ENCODE measurements at places on chromosomes 13 and 19.

- peak; percentile 52 for DNase-seq
Observed at GRCh38 chr19:49746206-49746958, 16.7 kb downstream of the TSKS start.

- no peak for DNase-seq
Observed at GRCh38 chr13:110237875-110238817, 68.8 kb downstream of the COL4A1 start.

DNA sequence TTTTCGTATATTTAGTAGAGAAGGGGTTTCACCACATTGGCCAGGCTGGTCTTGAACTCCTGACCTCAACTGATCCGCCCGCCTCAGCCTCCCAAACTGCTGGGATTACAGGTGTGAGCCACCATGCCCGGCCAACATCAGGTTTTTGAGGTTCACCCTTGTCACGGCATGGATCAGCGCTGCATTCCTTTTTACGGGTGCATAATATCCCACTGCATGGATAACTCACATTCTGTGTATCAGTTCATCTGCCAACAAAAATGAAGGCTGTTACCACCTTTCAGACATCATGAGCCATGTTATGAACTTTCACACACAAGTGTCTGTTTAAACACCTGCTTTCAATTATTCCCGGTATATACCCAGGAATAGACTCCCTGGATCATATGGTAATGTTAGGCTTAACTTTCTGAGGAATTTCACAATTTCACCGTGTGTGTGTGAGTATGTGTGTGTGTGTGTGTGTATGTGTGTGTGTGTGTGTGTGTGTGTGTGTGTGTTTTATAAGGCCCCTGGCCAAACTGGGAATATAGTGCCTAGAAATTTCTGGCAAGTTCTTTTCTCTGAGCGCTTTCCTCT, 52.2 kb downstream of the AP1M1 start:
- DNase-seq, result no peak

GRCh38 chr13:113816254-113816929, 47.5 kb downstream of the GAS6 start:
- DNase-seq, result no peak

DNA sequence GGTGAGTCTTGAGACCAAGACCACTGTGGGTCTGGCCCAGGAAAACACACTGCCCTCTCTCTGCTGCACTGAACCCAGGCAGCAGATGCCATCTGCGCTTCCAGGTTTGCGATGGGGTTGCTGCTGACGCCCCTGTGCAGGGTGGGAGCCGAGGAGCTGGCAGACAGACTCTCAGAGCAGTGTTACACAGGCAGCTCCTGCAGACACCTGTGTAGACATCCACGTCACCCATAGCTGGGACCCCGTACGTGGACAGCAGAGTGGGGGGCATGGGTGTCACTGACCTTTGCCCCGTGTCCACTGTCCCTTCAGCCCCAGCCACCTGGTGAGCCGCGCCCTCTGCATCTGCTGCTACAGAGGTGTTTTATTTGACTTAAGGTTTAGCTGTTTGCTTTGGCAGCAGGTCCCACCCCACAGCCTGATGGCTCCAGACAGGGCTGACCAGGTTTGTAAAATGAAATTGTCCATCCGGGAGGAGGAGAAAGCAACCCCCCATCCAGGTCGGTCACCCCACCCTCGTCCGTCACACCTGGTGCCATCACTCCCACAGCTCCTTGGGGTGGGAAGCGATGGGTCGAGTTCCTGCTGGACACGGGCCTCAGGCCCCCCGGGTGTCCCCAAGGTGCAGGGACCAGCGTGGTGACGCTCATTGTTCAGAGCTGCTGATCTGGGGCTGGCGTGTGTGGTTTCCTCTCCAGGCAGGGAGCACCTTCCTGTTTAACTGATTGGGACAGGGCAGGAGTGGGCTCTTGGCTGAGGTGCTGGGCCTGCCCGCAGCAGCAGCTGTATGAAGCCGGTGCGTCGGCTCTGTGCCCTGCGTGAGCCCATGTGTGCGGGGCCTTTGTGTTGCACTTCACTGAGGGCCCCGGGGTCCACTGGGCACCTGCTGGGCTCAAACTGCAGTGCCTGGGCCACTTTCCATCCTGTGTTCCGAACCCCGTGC, 28.4 kb downstream of the MCF2L start:
- no peak for DNase-seq

DNA sequence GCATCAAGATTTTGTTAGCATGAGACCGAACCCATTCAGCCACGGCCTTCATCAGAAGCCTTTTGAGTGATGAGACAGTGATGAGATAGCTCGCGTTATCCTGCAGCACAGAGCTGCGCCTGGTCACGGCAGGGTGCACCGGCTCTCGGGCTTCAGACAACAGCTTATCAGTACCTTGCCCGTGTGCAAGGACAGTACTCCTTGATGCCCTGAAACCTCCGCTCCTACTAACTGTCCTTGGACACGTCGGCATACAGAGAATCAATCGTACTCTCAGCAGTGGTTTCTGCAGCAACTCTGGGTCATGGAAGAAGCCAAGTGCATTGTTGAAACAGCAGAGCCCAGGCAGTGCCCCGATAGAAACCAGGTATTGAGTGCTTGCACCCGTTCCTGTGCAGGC, 40.7 kb downstream of the IRS2 start:
- DNase-seq, result no peak

GRCh38 chr19:4375164-4376027, 25.0 kb downstream of the SH3GL1 start:
- no peak for DNase-seq

DNA sequence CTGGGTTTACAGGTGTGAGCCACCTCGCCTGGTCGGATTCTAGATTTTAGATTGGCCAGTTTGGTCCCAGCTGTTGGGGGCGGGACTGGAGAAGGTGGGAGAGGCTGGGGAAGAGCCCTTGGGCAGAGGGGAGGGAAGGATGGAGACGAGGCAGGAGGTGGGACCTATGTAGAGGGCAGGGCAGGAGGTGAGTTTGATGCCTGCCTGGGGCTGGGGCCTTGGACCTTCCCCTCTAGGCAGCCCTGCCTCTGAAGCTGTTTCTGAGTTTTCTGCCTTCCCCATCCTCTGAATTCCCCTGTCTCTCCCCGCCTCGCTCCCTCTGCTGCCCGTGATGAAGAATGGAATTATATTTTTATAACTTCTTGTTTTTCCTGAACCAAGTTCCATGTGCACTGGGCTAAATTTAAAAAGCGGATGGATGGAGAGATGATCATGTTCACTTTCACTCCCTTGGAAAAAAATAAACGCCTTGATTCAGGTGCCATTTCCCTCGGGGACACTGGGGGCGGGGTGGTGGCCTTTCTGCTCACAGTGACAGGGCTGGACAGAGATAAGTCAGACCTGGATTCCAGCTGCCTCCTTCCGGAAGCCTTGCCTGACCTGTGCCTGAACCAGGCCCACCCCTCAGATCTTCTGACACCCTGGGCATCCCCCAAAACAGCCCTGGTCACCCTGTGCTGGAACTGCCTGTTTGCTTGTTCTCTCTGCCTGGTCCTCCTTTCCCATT, 16.5 kb upstream of the TNFAIP8L1 start:
- no peak for DNase-seq

DNA sequence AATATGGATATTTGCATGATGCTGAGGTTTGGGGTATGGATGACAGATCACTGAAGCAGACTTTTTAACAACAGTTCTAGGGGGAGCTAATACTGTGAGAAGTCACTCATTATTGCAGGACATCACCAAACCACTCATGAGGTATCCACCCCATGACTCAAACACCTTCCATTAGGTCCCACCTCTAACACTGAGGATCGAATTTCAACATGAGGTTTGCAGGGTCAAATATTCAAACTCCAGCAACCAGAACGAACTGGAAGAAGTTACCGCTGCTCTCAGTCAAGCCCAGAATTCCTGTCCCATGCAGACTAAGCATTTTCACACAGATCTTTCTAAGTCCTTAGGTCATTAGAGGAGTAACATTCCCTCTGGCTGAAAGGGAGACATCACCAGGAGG, 758.9 kb downstream of the UQCRFS1 start:
- no peak for DNase-seq

DNA sequence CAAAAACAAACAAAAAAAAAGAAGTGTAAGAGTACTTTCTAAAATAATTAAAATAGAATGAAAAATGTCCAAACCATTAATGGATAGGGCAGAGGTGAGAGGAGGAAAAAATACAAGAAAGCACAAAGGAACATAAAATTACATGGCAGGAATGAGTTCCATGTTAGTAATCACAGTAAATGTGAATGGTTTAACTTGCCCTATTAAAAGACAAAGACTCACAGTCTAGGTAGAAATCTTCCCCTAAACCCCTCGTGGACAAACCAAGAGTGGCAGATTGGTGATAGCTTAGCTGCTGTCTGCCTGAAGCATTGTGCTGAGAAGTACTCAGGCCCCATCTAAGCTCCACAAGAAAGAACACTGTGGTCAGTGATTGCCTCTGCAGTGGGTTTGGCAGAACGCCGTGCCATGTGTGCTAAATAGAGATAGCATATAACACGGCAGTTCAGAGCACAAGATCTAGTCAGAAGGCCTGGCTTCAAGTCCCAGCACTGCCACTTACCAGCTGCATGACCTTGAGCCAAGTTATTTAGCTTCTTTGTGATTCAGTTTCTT, 103.5 kb downstream of the DPF1 start:
- DNase-seq, result no peak

GRCh38 chr19:13334801-13335481, 171.3 kb downstream of the CACNA1A start:
- no peak for DNase-seq

DNA sequence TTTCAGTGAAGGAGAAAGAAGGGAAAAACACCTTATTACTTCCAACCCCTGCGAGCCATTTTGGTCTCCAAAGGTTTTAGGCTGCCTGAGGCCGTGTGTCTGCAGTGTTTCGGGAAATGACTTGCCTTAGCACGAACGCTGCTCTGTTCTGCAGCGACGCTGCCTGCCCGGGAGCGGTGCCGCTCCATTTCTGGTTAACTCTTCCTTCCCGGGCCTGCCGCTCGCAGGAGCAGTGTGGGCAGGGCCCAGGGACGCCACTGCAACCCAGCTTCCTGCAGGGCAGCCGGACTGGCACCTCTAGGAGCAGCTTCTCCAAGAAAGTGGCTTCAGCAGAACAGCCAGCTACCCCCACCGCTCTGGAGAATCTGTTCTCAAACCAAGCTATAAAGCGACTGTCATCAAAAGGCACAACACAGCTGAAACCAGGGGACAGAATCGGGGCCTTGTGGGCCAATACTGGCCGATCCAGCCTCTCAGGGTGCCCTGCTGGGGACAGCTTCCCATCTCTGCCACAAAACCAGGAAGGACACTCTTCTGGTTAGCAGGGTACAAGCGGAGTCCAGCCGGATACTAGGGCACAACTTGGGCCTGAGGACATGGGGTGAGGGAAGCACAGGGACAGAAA, 72.2 kb downstream of the KCTD15 start:
- DNase-seq, result no peak

All from stimulated activated CD4-positive, alpha-beta T cell treated with anti-CD3 and anti-CD28 coated beads, Interleukin-4, amount 100 ng/mL, for 1 hour (primary cell).